ENCODE measurements at places on chromosomes 5 and 9.

- DNase-seq = peak; percentile 40
Observed at GRCh38 chr5:115333164-115333563, 36.7 kb upstream of the CCDC112 start.

GRCh38 chr5:178995341-178995690 is 196 bp upstream of the GRM6 start:
- no peak for DNase-seq

GRCh38 chr9:125240649-125240999 is 519 bp downstream of the HSPA5 start:
- DNase-seq = peak; percentile 40

- DNase-seq = no peak
Observed at GRCh38 chr9:83582029-83582428, 40.9 kb upstream of the IDNK start.

- no peak for DNase-seq
Observed at GRCh38 chr5:176700239-176700847, 53.1 kb downstream of the TSPAN17 start.

DNA sequence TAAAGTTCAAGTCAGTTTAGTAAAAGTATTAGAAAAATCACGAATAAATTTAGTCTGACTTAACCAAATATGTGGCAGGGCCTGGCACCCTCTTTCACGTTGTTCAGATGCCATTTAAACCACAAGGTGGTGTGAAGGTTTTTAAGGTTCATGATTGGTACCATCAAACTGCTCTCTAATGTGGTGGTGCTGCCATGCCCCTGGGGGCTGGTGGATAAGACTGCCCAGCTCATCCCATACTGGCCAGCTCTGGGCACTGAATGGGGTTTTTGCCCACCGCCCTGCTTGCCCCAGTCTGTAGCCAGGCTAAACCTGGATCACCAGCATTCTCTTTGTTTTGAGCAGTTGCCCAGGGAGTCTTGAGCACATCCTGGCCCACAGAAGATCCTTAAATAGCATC is 159.3 kb downstream of the GABBR2 start:
- DNase-seq = no peak

- DNase-seq = no peak
Observed at GRCh38 chr5:163790497-163790896, 285.1 kb downstream of the MAT2B start.

- no peak for DNase-seq
Observed at GRCh38 chr9:68750255-68750654, 45.2 kb downstream of the PIP5K1B start.

DNA sequence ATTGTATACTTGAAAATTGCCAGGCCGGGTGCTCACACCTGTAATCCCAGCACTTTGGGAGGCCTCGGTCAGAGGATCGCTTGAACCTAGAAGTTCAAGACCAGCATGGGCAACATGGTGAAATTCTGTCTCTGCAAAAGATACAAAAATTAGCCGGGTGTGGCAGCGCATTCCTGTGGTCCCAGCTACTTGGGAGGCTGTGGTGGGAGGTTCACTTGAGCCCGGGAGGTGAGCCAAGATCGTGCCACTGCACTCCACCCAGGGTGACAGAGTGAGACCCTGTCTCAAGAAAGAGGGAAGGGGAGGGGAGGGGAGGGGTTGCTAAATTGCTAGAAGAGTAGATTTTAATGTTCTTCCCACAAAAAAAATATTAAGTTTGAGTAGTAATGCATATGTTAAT is 53.2 kb downstream of the FNBP1 start:
- DNase-seq = peak; percentile 68

GRCh38 chr5:31889001-31889561 is 250.2 kb downstream of the PDZD2 start:
- no peak for DNase-seq

GRCh38 chr9:130424595-130425454 is 19.9 kb upstream of the ASS1 start:
- no peak for DNase-seq

DNA sequence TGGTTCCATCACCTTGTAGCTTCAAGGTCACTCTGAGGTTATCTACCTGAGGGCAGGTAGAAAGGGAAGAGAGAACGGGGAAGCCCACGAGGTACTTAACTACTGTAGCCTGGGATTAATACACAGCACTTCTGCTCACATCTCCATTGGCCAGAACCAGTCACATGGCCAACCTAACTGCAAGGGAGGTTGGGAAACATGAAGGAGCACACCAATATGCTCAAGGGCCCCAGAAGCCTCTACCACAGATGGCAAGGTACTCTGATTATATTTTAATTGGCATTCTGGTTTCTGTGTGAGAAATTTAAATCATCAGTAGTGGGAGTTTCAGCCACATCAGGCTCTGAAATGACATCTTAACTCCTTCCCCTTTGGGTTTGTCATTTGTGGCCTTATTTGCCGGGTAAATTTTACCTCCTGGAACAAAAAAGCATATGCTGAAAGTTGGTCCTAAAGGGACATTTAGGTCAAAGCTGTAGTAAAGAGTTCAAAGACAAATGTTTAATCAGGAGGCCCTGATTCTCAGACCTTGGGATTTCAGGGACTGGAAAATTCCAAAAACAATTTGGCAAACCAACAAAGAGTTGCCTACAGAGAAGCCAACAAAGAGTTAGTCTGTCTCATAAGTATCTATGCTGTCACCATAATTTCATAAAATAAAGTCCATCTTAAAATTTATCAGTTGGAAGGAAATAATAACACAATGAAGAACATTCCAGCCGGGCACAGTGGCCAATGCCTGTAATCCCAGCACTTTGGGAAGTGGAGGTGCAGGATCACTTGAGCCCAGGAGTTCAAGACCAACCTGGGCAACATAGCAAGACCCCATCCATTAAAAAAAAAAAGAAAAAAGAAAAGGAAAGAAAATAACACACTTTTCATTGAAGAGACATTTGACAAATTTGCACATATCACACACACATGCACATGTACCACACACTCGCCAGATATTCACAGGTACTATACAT is 13.8 kb upstream of the MVB12B start:
- DNase-seq = no peak

DNA sequence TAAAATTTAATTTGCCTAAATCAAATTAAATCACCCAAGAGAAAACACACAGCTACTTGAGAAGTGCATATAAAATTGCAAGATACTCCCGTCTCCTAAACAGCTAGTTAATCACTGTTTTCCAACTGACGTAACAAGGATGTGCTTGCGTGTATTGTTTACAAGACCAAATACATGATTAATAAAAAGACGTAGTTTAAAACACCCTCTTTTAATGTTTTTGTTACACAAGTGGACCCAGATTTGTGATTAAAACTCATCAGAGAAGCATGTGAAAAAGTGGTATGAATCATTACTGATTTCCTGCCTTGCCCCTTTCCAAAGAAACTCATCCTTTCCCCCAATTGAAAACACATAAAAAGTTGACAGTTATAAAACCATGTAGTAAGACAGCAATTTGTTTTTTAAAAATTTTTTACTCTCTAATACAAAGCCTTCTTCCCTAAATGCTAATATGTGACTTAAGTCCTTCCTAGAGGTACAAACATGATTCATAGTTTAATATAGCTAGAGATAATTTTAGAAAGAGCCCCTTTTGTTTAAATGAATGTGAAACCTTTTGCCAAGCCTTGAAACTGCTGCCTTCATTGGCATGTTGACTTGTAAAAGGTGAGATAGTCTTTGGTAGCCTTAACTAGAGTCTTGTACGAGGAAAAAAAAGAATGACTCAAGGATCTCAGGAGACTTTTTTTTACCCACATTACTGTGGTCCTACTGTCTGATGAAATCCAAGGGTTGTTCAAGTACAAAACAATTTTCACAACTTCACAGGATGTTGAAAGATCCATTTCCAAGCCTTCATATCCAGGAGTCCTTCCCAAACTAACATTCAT is 61.4 kb upstream of the FST start:
- no peak for DNase-seq

DNA sequence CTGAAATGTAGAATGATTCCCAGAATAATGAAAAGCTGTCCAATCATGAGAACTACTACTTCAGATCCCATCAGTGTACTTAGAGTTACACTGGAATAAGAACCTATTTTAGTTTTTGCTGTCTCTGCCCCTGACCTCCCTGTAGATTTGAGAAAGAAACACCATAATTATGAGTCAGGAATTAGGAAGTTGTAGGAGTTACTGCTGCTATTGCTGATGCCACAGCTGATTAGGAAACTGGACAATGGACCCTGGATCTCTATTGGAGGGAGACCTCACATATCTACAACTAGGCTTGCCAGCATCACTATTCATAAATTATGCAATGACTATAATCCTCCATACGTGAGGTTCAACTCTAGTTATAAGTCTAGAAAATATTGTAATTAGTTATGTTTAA is 48.8 kb upstream of the EDIL3 start:
- DNase-seq = no peak

DNA sequence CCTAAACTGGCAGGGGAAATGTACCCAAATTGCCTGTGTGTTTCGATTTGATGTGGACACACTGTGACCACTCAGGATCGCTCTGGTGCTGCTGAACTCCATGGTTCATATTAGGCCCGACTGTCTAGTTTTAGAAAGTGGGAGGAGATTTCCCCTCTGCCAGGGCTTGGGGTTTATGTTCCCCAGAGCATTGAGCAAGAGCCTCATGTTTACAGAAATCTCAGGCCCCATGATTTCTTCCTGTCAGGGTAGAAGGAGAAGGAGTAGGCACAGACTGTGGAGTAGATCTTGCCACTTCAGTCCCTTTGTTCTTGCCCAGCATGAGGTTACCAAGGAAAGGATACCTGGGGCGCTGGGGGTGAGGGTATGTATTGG is 40.8 kb upstream of the GLRX start:
- no peak for DNase-seq

GRCh38 chr5:38376404-38376803 is 118.0 kb downstream of the EGFLAM start:
- no peak for DNase-seq

Measured in SJCRH30 (cell line).